HS-5 (cell line): ENCODE measurements at places on chromosomes 12 and 14.

DNA sequence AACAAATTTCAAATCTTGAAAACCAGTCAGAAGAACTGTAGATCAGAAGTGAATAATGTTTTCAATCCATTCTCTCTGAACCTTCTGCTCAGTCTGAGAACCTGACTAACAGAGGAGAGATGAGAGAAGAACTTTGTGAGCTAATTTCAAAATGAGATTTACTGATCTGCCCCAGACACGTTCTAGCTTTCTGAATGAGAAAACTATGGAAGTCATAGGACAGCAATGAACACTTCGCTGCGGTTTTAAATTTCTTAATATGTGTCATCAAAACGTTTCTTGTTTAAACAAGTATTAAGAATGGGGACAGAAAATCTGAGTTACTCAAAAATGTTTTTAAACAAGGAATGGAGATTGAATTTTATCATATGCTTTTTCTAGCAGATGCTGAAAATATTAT is 66.6 kb upstream of the FAR2 start:
- no peak for DNase-seq

DNA sequence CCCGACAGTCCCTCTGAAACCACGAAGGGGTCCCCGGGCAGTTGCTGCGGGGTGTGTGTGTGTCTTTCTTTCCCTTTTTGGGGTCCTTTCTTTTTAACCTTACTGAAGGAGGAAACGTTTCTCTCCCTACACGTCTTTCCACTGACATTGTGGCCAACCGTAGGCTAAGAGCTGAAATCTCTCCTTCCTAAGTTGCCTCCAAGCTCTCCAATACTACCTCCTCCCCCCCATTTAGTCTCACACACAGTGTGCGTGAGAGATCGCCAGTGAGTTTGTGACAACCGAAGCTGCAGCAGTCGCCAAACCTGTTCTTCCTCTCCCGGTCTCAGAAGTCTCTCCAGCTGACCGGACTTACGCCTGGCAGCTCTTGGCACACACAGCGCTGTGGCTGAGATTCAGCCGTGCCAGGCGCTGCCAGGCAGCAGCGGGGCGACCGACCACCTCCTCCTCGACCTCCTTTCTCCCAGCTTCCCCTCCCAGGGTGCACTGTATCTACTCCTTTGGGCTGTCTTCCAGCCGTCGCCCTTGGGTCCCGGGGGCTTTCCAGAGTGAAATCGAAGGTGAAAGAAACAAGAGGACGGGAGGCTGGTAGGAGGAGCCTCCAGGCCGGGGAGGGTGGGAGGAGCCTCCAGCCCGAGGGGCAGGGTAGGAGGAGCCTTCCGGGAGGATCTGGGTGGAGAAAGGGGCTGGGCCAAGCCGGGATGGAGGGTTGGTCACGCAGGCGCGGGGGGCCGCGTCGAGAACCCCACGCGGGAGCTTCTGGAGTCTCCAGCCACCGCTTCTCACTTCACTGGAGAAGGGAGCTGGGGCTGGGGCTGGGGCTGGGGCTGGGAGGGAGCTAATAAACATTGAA is at the start of gene TMTC2:
Gene TMTC2 (plus strand): TSS at position 739 of the 853 bp plus-strand sequence.
- peak; percentile 77 for DNase-seq

- DNase-seq: no peak
These were observed 174.3 kb downstream of the FOXN3 start for GRCh38 chr14:89242652-89243279.

DNA sequence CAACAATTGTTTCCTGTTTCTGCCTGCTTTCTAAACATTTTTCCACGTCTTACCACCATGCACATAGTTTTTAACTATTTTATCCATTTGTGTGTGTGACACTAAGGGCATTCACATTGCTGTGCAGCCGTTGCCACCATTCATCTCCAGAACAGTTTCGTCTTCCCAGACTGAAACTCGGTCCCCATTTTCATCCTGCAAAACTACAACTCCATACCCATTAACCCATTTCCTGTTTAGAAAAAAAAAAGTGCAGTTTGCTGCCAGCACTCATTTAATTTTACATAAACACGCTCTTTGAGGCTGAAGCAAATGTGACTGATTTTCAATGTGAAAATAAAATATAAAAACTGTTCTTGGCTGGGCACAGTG is 15.5 kb downstream of the UBC start:
- no peak for DNase-seq

DNA sequence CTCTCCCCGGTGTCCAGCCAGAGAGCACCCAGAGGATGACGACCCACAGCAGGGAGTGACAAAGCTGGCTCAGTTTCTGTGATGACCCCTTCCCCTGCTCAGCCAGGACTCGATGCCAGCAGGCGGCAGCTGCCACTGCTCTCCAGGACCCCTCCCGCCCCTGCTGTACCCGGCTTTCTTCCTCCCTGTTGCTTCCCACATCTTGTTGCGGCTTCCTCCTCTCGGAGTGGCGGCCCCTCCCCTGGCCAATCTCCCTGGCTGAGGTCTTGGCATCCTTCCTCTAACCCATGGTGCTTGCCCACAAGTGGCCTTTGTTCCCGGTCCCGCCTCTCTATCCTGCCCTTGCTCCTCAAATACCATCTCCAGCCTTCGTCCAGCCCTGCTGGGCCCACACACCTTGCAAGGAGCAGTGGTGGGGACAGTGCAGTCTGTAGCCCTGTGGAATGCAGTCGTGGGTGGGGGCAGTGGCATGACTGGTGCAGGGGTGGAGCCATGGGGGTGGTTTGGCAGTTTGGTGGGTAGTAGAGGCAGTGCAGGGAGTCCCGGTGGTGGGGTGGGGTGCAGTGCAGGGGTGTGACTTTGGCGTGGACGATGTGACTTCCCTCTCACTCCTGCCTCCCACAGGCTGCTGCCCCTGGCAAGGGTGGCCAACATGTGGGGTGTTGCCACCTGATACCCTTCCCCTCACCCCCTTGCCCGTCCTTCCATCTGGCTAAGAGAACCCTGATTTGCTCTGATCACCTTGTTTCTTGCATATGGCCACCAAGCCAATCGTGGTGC is 16.3 kb upstream of the BEGAIN start:
- DNase-seq: no peak

GRCh38 chr14:26466862-26467261 is 131.0 kb downstream of the NOVA1 start:
- no peak for DNase-seq

- DNase-seq: no peak
These were observed 26.2 kb downstream of the SNRPF start for GRCh38 chr12:95884998-95885397.

DNA sequence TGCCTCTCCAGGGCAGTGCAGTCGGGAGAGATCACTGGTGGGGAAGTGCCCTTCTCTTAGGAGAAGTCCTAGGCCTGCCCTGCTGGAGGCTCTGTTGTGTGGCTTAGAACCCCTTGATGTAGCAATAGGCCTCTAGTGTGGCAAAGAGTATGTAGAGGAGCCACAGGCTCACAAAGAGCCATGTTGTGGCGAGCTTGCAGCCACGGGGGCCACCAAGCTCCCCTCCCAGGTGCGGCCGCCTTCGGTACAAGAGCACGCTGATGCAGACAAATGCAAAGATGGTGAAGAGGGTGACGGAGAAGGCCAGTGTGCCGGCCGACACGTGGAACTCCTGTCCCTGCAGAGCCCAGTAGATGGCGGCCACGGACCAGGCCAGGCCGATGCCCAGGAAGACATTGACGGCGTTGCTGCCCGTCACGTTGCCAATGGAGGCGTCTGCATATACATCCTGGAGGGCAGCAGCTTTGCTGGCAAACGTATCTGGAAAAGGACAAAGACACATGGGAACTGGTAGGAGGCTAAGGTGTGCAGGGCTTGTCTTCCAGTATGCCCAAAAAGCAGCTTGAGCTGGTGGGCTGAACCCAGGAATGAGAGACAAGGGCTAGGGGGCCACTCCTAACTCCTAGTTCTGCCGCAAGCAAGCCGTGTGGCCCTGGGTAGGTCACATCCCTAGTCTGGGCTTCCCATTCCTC is 142.8 kb downstream of the SLC8A3 start:
- no peak for DNase-seq

- DNase-seq: peak; percentile 49
These were observed 167.4 kb downstream of the TMTC3 start for GRCh38 chr12:88309546-88309945.

DNA sequence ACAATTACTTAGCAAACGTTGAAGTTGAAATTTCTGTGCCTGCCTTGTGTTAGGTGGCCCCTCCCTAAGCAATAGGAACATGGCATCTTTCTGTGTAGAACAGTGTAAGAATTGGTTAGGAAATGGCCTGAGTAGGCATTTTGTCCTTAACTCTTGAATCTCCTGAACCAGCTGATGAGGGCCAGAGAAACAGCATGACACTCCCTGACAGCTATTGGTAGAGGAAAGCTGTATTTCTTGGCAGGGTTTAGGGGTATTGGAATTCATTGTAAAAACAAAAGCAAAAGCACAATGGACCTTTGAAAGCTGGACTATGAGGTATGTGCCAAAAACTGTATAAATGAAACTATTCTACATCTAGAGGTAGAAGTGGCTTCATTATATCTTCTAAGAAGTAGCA is 40.6 kb upstream of the LRTM2 start:
- no peak for DNase-seq

- DNase-seq: no peak
These were observed 16.4 kb downstream of the NID2 start for GRCh38 chr14:52052288-52052943.

DNA sequence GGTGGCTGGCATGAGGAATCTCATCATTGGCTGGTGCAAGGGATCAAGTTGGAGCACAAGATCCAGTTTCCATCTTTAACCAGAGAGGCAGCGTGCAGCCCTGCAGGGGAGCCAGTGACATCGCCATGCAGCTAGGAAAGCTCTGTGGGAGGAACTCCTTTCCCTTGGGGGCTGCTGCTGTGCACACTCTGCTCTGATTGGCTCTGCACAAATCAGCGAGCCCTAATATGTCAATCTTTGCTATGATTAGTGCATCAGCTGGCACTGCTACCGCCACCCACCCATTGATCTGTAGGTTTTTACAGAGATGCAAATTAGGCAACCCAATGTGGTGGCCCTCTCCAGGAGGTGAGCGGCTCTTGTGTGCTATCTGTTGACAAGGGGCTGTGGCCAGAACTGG is 262.6 kb downstream of the PCNX1 start:
- no peak for DNase-seq

GRCh38 chr12:125968413-125968812 is 903.2 kb downstream of the AACS start:
- DNase-seq: no peak

DNA sequence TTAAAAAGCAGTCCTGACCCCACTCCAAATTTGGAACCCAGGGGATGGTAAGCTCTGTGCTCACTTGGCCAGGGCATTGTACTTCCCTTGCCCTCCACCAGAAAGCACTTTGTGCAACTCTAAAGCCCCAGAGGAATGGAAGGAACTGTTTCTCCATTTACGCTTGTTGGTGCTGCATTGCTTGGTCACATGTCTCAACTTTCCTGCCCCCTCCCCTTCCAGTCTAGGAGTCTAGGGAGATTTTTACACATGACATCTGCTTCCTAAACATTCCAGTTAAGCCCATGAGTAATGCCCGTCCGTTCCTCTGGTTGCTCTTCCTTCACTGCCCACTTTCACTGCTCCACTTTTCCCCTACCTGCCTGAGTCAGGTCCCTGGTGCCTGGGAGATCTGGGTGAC is 92.6 kb upstream of the MAP1LC3B2 start:
- no peak for DNase-seq

DNA sequence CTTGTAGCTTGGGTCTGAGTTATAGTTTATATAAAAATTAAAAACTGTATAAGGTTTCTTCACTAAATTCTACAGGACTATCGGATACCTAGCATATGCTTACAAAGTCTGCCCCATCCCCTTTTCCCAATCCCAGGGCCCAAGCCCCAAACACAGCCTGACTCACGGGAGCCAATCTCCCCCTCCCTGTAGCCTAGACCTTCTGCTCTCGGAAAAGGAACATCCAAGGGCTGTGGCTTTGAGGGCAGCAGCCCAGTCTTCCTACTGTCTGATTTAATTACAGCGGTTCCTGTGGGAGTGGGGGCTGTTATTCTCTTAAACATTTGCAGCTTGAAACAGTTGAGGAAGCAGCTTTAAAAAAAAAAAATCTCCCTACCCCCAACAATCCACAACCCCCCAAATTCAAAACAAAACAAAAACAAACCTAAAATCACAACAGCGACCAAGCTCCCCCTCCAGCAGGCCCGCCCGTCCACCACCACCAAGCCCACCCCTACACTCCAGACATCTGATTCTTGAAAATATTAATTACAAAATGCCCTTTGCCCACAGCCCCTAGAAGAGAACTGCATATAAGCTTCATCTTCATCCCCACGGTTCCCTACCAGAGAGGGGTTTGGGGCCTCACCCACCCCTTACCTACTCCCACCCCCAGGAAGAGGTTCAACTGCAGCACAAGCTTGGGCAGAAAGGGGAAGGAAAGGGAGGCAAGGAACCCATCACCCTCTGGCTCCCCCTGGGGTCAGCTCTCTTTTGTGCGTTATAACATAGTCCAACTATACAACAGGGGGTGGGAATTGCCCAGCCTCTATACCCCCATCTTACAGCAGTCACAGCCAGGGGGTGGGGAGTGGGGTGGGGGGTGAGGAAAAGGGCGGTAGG is 1.1 kb upstream of the PRKAG1 start:
- DNase-seq: no peak
